ENCODE measurements at places on chromosomes 4 and X.

GRCh38 chr4:113758372-113758771 is 3.2 kb downstream of the CAMK2D start:
- no peak for DNase-seq

- peak; percentile 66 for DNase-seq
These were observed 916 bp downstream of the MXRA5 start for GRCh38 chrX:3345281-3346191.

- no peak for DNase-seq
These were observed 10.6 kb downstream of the PBDC1 start for GRCh38 chrX:76183289-76184049.

DNA sequence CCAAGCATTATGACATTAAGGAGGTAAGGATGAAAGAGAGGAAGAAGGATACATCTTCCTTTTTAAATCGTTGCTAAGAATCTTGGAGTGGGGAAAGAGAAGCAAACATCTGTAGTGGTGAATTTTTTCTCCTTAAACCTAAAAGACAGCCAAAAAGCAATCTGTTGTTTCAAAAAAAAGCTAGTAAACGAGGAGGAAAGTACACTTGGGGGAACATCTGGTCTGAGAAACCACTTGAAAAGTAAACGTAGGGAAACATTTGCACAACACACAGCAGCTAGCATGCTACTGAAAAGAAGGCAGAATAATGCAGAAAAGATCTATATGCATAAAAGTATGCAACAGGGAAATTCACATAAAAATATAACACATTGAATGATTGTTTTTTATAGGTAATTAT is 1485.6 kb downstream of the PCDH19 start:
- no peak for DNase-seq

DNA sequence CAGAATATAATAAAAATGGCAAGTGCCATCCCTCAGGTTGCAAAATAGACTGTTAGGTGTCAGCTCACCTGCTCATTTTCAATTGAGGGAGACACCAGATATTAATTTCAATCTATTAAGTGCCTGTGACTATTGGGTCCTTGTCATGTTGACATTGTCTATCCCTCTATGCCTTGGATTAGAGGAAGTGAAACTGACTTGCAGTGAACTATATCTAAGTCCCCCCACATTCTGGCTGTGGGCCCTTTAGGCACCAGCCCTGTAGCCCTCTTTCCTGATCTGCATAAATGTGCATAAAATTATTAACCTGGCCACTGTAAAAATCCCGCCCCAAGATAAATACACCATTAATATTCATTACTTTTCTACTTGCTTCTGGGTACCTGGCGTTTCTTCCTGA is 293.0 kb upstream of the CLNK start:
- no peak for DNase-seq

GRCh38 chr4:108193886-108194672 is 25.3 kb upstream of the LEF1 start:
- no peak for DNase-seq
